ENCODE measurements at places on chromosomes 11 and 22.

DNA sequence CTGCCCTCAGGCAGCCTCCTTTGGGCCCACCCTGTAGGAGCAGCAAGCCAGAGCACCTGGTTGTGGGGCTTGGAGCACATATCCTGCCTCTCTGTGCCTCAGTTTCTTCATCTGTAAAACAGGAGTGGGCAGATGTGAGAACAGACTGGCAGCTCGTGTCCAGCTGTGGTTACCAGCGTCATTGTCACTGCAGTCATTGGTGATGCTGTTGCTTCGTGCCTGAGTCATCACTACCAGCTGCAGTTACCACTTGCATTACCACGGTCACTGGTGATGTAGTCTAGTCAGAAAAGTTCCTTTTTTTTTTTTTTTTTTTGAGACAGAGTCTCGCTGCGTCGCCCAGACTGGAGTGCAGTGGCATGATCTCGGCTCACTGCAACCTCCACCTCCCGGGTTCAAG, 20.4 kb downstream of the RSPH14 start:
- no peak for DNase-seq

DNA sequence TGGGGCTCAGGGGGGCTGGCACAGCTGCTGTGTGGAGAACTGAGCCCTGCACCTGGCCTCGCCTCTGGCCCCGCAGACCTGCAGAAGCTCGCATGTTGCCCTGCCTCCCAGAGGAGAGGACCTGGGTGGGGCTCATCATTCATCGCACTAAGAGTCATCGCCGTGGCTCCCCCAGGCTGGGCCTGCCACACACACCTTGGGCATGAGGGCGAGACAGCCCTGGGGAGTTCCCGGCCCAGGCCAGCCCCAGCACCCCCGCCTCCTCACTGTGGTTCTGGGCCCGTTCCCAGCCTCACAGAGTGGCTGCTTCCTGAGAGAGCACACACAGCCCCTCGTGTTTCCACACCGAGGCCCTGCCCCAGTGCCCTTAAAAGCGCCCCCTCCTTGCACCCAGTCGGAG, 694.6 kb downstream of the TBC1D22A start:
- DNase-seq, result no peak

DNA sequence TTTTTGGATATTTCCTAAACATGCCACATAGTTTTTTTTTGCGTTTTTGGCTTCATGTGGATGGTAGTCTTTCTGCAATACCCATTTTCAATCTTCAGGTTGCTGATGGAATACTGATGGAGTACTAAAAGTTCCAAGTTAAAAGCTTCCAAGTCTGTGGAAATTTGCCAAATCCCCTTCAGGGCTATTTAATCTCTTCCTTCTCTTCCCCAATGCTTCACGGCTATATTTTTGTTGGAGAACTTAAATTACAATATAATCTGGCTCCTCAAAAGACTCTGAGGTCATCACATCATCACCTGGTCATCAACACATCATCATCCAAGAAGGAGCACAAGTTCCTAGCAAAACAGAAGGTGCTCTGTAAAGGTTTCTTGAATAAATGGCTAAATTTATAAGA, 881.0 kb upstream of the TENM4 start:
- DNase-seq, result peak; percentile 20

DNA sequence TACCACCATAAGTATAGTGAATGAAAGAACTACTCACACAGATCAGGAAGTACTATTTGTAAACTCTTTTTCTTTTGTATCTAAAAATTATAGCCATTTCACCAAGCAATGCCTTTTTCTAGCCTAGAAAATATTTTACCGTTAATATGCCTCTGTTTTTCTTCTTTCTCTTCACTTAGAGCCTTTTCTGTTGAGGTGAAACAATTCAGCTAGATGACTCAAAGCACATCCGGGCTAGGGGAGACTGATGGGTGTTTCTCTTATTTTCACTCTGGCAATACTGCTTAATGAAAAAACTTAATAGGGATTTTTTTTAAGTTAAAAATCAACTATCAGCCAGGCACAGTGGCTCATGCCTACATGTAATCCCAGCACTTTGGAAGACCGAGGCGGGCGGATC, 93.3 kb downstream of the SGSM3 start:
- DNase-seq, result no peak

- peak; percentile 79 for DNase-seq
These were observed 539.3 kb upstream of the B3GAT1 start for GRCh38 chr11:134951305-134951700.

DNA sequence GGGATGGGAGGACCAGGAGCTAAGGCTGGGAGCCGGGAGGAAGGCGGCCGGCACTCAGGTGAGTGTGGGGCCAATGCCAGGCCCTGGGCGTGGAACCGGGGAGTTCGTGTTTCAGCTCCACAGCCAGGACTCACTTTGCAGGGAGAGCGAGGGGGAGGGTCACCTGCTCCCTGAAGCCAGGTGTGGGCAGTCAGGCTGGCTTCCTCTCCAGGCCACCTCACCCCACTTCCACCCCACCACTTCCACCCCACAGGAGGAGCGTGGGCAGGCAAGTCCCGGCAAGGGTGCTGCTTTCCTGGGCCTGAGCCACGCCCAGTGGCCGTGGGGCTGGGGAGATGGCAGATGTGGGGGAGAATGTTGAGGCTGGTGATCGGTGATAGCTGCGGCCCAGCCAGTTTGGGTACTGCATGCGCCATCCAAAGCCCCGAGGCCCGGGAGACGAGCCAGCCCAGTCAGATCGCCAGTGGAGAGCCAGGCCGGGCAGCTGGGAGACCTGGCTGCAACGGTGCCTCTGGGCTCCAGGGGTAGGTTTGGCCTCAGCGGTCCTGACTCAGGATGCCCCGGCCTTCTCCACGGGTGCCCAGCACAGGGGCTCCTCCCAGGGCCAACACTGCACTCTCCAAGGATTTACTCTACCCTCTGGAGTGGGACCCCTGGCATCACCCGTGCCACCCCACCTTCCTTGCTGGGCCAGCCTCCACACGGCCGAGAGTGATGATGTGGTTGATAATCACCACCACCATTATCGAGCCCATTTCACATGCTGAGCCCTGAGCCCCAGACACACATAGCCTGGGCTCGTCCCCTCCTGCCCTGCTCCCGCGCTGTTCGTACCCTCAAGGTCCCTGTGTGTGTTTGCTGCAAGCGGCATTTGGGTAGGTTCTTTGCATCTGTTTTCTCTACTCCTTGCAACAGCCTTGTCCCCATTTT, 93.8 kb downstream of the WNT7B start:
- peak; percentile 18 for DNase-seq

DNA sequence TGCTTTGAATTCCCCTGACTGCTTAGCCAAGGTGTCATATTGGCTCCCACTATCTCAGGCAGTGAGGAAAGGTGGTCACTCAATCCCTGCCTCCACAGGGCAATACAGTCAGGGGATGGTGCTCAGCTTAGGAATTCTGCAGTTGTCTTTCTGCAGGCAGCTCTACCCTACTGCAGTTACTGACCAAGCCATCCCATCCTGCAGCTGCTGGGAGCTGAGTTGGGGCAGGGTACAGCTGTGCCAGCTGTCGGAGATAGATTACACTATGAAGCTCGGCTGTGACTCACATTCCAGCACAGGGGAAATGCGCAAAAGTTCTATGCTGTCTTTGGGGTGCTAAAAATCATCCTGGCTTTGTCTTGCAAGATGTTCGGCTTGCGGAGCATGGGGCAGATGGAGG, 4.4 kb upstream of the DAGLA start:
- peak; percentile 76 for DNase-seq

- peak; percentile 79 for DNase-seq
These were observed 1.2 kb downstream of the PHLDB1 start for GRCh38 chr11:118608360-118609227.

DNA sequence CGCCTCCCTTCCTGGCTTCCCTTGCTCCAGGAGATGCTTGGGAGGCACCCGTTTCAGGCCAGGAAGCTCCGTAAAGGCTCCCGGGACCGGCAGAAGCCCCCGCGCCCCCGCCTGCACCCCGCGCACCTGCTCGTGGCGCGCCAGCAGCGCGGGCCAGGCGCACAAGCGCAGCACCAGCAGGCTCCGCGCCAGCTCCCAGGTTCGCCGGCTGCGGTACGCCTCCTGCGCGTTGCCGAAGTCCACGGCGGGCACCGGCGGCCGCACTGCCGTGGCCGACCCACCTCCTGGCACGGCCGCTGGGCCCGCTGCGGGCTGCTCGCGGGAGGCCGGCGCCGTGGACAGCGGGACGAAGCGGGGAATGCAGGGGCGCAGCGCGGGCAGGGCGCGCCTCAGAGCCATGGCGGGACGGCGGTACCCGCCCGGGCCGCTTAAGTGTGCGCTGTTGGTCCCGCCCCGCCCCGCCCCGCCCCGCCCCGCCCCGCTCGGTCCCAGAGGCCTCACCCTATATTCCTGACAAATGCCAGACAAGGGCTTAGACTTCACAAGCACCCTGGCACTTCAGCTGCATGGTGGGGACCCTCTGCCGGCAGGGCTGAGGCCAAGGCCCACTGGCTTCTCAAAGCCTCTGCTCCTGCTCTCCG, at the start of gene PRODH:
TSS of gene PRODH (minus strand) at position 405 of the 641 bp plus-strand sequence. CDS start at position 399, 6 bp downstream.
- no peak for DNase-seq

DNA sequence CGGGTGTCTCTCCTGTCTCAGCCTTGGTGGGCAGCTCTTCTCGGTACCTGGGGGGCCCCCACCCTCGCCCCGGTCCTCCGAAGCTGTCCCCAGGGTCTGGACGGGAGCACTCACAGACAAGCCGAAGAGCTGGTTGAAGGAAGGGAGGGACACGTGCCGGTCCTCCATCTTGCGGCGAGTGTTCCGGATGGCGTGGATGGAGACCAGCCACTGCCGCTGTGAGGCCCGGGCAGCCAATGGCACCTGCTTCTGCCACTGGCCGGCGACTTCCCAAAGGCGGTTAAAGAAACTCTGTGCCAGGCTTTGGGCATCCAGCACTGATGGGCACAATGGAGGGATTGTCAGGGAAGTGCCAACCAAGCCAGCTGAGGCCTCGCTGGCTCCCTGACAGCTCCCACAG, 18.7 kb downstream of the PPM1F start:
- DNase-seq, result no peak

- DNase-seq, result no peak
These were observed 39.4 kb downstream of the CARD18 start for GRCh38 chr11:105100206-105100605.

- DNase-seq, result no peak
These were observed 645.7 kb downstream of the BRD1 start for GRCh38 chr22:49181942-49182341.

DNA sequence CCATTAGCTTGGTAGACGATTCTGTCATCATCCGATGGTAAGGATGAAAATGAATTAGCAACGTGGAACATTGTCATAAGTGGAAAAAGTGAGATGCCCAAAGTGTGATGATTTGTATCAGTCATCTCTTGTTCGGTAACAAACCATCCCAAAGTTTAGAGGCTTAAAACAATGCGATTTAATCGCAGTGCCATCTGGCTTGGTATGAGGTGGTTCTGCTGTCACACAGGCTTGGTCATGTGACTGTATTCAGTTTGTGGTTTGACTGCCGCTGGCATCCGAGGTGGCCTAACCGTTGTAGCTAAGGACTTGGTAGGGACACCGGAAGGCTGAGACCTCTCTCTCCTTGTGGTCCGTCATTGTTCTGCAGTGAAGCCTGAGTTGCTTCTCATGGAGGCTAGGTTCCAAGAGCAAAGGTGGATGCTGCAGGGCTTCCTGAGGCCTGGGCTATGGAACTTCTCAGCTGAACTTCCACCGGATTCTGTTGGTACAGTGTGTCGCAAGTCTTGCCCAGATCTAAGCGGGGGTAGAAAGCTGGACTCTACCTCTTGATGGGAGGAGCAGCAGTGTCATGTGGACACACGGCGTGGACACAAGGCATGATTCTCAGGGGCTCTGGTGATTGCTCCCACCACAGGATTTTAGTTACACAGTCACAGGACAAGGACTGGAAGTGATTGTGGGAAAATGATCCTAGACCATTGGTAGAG, 36.3 kb downstream of the BCR start:
- no peak for DNase-seq

GRCh38 chr11:117744471-117745150, 52.4 kb downstream of the DSCAML1 start:
- DNase-seq, result no peak

GRCh38 chr11:115226556-115226955, 277.7 kb downstream of the CADM1 start:
- no peak for DNase-seq

DNA sequence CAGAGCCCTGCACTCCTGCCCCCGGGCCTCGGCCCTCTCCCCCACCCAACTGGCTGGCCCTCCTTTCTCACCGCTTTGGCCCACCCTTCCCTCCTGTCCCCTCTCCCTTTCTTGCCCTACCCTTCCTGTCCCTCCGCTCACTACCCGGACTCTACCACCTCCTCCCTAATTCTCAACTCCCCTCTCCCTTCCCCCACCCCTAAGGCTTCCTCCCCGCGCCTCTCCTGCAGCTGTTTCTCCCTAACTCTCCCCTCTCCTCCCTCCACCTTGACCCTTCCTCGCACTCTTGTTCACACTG, 421 bp downstream of the SLC15A3 start:
- no peak for DNase-seq

DNA sequence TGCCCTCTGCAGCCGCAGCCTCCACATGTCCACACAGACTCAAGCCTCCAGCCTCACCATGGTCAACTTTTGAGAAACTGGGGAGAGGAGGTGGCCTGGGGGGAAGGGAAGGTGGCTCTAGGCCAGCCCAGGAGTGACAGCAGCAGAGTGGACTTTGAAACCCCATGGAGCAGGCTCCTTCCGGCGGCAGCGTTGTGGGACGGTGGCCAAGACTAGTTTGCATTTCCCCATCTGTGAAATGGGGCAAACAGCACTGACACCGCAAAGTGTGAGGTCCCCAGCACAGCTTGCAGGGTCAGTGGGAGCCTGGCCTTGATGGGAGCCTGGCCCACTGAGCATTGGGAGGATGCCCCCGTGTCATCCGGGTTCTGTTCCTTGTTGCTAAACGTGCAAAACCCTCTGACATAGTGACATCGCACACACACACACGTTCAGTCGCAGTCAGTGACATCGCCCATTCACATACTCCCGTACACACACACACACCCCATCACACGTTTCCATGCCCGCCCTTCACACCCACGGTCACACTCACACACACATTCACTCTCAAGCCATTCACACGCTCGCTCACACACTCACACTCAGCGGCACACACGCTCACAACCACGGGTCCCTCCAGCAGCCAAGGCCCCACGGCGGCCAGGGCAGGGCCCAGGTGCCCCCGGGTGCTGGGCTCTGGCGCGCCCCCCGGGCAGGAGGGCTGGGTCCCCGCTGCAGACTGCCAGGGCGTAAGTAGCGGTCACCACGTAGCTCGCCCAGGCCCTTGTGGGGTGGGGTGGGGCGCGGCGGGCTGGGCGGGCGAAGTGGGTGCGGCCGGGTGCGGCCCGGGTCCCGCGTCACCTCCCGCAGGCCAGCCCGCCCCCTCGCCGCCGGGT, 585 bp downstream of the CYB5R3 start:
- peak; percentile 64 for DNase-seq

GRCh38 chr11:111697933-111698371, 68.2 kb downstream of the PPP2R1B start:
- no peak for DNase-seq

GRCh38 chr22:36311386-36312085, 58.6 kb downstream of the APOL1 start:
- DNase-seq, result no peak

GRCh38 chr22:25628494-25628893, 64.0 kb downstream of the GRK3 start:
- no peak for DNase-seq

- no peak for DNase-seq
These were observed 118.4 kb downstream of the RBFOX2 start for GRCh38 chr22:35910003-35910769.
